ENCODE measurements at places on chromosomes 1 and 21. TPM values are rescaled to one million over a fixed set of nuclear protein-coding genes. Genes with fewer than 3 reads are reported as not detected.

The DENND4B gene
- total RNA-seq = 32.7 TPM

The TEKT2 gene
- total RNA-seq = not detected

The EVA1C gene
- 36.4 TPM for total RNA-seq

The CLCA1 gene
- not detected for total RNA-seq

The C1QTNF12 gene
- 1.4 TPM for total RNA-seq

The SELENBP1 gene
- 5.6 TPM for total RNA-seq

The BCAN gene
- total RNA-seq = 0.08 TPM

The KCNC4 gene
- 4.4 TPM for total RNA-seq

The PRKAA2 gene
- 2.6 TPM for total RNA-seq

The HTR6 gene
- total RNA-seq = 0.14 TPM

The TAS1R3 gene
- 0.07 TPM for total RNA-seq

The SMIM12 gene
- total RNA-seq = 50.7 TPM

The PADI1 gene
- 2.3 TPM for total RNA-seq

The NAV1 gene
- total RNA-seq = 10.7 TPM

The NHLH1 gene
- total RNA-seq = 0.78 TPM

The TNFAIP8L2 gene
- not detected for total RNA-seq

The TMEM69 gene
- 20.6 TPM for total RNA-seq

The LCE2B gene
- not detected for total RNA-seq

The CLDN17 gene
- not detected for total RNA-seq

The DCDC2B gene
- total RNA-seq = not detected

The FABP3 gene
- not detected for total RNA-seq

The OR6K3 gene
- not detected for total RNA-seq

The OR2M3 gene
- not detected for total RNA-seq

The IL20 gene
- not detected for total RNA-seq

The VAV3 gene
- 1.4 TPM for total RNA-seq

Measured in A549 treated with CpdA at 1 μM for 4 hours (cell line).